ENCODE measurements at places on chromosomes 11 and 22.

DNA sequence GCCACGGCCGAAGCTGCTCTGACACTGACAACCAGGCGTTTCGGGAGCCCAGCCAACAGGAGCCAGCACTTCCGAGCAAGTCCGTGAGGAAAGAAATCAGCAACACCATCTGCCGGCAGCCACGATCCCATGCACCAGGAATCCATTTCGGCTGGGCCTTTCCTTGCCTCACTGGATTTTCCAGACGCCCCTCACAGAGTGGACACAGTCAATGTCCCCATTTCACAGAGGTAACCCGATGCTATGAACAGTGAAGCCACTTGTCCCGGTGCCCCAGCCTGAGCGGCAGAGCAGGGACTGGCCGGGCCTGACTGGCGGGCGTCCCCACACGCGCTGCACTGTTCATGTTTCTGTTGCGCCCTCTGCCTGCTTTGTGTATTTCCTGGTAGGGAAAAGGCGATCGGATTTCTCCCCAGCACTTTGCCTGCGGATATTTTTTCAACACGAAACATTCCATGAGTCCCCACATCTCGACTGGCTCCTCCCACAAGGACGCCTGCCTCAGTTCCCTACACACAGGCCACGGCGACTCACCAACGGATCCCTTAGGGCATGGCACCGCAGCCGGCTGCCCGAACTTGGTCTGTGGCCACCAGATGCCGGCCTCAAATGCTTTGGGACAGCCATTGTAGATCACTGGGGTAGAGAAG, 55.3 kb downstream of the TRMU start:
- peak; percentile 7 for DNase-seq

DNA sequence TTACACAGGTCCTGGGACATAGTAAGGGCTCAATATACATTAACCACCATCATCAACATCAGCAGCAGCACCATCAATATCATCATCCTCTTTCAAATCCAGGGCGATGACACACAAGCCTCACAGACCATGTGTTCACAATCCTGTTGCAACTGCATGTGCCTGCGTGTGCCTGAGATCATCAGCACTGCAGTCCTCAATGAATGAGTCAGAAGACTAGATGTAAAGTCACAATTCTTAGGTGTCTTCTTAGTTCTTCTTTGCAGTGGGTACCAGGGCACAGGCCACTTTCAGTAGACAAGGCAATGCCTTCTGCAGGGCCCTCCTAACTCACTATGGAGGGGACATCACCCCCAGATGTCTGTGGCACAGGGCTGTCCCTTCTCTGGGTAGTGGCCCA, 111.1 kb downstream of the MYO18B start:
- no peak for DNase-seq

DNA sequence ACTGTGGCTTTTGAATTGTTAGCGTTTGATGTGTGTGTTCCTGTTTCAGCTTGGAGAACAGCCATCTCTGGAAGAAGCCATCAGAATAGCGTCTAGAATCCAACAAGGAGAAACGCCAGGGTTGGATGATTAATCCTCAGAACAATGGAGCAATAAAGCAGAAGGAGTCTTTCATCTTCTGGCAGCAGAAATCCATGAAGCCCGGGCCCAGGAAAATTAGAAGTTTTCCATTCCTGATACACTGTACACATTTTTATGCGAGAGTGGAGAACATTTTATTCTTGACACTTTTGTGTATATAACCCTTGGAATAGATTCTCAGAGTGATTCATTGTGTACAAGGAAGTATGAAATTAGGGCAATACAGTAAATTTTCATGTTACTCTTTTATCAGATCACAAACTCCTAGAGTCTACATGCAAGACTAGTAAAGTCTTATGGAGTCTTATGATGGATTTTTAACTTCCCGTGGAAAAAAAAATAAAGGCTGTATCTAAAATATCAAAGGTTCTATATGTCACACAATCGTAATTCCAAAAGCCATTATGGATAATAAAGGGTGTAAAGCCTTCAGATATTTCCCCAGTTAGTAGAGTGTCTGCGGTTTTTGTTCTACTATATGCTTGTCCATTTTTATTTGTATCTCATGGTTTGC, 45.9 kb upstream of the WEE1 start:
- DNase-seq, result peak; percentile 85

GRCh38 chr22:20810645-20811044, 36.7 kb downstream of the SERPIND1 start:
- DNase-seq, result no peak

GRCh38 chr11:46942172-46942571, 5.6 kb downstream of the CSTPP1 start:
- DNase-seq, result no peak

- DNase-seq, result no peak
Measured at GRCh38 chr22:27157666-27158370, 500.4 kb downstream of the MIAT start.

DNA sequence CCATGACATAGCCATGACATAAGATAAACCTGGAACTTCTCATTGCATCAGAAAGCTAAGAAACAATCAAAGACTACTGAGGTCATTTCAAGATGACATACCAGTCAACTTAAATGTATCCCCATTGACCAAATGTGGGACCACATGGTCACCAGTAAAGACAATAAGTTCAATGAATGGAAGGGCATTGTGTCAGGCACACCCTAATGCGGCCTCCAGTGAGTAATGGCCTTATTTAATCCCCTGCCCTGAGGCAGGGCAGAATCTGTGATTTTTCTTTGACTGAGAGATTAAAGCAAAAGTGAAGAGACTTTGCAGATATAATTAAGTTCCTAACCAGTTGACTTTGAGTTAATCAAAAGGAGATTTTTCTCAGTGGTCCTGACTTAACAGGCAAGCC, 17.3 kb upstream of the SYT8 start:
- DNase-seq, result no peak

GRCh38 chr11:75527938-75528735, 2.4 kb upstream of the GDPD5 start:
- DNase-seq, result no peak

GRCh38 chr11:123475469-123475868, 45.4 kb downstream of the GRAMD1B start:
- no peak for DNase-seq

- no peak for DNase-seq
Measured at GRCh38 chr11:83023410-83023809, 48.3 kb downstream of the RAB30 start.

- DNase-seq, result no peak
Measured at GRCh38 chr11:66693356-66694055, 15.8 kb upstream of the RBM4B start.

DNA sequence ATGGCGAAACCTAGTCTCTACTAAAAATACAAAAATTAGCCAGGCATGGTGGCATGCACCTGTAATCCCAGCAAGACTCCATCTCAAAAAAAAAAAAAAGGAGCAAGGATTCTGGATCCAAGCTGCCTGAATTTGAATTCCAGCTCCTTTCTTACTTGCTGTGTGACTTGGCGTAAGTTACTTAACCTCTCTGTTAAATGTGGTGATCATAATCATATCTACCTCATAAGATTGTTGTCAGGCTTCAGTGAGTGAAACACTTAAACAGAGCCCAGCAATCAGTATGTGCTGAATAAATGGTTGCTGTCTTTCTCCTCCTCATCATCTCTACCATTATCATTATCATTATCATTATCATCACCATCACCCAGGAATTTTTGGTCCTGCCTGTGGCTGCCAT, 2.7 kb downstream of the MB start:
- DNase-seq, result no peak

- no peak for DNase-seq
Measured at GRCh38 chr22:36940676-36941075, 27.2 kb downstream of the CSF2RB start.

DNA sequence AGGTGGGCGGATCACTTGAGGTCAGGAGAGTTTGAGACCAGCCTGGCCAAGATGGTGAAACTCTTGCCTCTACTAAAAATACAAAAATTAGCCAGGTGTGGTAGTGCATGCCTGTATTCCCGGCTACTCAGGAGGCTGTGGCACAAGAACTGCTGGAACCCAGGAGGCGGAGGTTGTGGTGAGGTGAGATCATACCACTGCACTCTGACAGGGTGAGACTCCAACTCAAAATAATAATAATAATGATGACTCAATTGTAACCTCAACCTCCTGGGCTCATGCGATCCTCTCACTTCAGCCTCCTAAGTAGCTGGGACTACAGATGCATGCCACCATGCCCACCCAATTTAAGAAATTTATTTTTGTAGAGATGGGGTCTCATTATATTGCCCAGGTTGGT, 15.6 kb upstream of the CHRNA10 start:
- DNase-seq, result no peak

DNA sequence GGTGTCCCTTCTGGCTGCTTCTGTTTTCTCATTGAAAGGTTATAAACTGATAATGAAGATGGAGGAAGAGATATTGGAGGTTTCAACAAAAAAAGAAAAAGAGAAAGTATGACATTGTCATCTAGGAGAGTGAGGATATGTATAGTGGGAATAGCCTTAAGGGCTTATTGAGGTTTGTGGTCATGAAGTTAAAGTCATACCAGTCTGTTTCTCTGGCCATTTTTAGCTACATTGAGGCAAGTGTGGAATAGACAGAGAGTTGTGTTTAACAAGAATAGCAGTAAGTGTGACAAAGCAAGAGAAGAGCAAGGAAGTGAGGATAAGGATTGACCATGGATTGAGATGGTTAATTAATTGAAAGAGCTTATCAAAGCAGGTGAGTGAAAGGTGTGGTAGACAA, 110.4 kb downstream of the ELP4 start:
- DNase-seq, result no peak

DNA sequence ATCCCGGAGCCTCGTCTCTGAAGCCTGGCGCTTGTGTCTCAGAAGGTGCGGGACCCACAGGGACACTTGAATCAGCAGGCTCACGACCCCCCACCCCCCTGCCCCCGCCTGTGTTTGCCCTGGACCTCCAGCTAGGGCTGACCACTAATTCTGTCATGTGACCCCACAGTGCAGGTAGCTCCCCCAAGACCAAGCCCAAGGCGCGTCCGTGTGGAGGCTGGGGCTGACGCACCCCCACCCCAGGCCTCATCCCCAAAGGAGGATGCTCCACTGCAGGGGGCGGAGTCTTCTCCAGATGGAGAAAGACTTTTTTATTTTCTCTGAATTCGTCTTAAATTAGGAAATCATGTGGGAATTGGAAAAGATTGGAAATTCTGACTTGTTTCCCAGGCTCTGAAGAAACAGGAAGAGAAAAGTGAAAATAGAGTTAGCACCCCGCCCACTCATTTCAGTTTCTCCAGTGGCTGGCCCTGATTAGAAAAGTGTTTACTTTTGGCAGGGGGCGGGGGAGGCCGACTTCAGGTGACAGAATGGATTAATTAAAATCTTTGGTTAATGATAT, 1.0 kb upstream of the RELA start:
- DNase-seq, result peak; percentile 37

DNA sequence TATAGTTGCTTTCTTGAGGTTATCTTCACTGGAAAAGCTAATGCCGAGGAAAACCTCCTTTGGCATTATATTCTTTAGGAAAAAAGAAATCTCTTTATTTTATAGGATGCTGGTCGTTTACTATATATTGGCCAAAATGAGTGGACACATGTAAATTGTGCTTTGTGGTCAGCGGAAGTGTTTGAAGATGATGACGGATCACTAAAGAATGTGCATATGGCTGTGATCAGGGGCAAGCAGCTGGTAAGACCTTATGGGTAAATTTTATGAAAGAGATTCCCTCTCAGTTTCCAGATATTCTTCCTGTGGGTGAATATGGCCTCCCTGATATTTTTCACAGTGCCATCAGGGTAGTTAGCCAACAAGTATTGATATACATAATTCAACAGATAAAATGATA, 29.4 kb upstream of the TTC36 start:
- DNase-seq, result peak; percentile 28

- no peak for DNase-seq
Measured at GRCh38 chr22:35887296-35887875, 141.2 kb downstream of the RBFOX2 start.

DNA sequence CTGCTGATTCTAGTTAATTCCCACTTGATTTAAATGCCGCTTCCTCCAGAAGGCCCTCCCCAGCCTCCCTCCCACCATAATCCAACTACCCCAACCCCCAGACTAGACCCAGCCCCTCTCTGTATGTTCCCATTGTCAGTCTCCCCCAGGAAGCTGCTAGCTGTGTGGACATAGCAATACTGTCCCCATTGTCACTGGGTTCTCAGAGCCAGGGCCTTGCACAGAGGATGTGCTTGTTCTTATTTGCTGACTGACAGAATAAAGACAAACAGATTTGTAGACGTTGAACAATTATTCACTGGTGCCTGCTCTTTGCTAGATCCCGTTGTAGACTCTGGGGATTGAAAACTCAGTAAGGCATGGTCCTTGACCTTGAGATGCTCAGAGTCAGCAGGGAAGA, 45.7 kb upstream of the NAV2 start:
- no peak for DNase-seq

DNA sequence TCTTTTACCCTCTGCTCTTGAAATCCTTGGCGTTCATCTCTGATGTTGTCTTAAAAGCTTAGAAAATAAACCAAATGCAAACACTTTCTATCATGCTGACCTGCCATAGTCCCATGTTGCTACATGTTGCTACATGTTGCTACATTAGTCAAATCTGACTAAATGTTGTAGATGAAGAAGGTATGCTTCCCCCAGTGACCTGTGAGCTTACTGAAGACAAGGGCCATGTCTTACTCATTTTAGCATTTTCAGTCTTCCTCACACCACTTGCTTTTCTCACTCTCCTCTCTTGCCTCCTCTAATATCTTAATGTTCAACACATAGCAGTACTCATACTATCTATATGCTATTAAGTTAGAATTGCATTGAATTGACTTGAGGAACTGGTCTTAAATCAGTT, 346.4 kb upstream of the MTNR1B start:
- no peak for DNase-seq

- no peak for DNase-seq
Measured at GRCh38 chr22:47050401-47051051, 288.1 kb downstream of the TBC1D22A start.

DNA sequence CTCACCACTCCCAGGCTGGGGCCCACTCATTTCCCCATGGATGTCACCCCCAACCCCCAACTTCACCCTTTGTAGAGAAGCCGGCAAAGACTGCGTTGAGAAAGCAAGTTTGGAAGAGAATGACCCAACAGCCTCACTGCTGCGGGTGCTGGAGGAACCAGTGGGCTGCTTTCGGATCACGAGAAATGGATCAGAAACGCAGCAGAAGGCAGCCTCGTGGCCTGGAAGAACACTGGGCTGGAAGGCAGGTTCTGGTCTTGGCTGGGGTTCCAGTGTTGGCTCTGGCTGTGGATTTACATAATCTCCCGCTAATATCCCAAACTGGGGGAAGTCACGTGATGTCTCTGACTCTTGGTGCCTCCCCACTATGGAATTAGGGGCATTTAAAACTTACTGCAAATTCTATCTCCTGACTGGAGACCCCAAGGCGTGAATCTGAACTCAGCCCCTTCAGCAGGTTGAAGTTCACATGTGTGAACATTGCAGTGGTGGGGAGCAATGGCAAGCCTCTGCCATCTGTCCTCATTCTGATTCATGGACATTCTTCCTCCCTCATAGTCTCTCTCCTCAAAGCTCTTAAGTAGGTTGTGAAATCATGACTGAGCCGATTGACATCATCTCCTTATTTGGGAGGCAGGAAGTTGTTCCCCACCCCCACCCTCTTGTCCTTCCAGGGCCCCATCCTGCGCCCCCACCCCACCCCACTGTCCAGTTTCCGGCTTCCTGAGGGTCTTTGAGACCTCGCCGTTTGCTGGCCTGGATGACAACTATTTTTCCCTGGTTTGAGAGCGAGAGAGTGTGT, 37.0 kb upstream of the TIMP3 start:
- DNase-seq, result peak; percentile 47
